Activated CD4-positive, alpha-beta T cell treated with anti-CD3 and anti-CD28 coated beads, Interleukin-2, amount 10 ng/mL, durations not matched to agents 7 days and 5 days (primary cell): ENCODE measurements at places on chromosomes 13 and 19. TPM values are rescaled to one million over a fixed set of nuclear protein-coding genes. Genes with fewer than 3 reads are reported as not detected.

The GIPC3 gene
- 0.57 TPM for total RNA-seq

The CPB2 gene
- not detected for total RNA-seq

The KCNC3 gene
- total RNA-seq: 4.1 TPM

The SLC10A2 gene
- total RNA-seq: not detected

DNA sequence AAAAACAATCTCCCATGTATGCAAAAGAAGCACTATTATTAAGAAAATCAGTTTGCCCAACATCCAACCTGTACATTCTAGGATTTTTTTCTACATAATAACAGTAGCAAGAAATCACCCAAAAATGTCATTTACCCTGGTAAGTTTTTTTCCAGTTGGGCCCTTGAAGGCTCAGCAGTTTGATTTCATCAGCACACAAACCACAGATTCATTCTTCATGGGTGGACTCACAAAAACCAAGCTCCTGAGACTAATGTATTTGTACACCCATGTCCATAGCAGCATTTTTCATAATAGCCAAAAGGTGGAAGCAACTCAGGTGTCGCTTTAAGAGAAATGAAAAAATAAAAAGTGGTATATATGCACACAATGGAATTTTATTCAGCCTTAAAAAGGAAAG is 210.1 kb downstream of the TBC1D4 start:
- H3K27ac ChIP-seq: no peak overlapping the region
- H3K27me3 ChIP-seq: peaks cover 2% of the 10 kb centered on the region
- no peaks in the 10 kb centered on the region for H3K36me3 ChIP-seq
- no peak for DNase-seq
- no peaks in the 10 kb centered on the region for H3K4me1 ChIP-seq

GRCh38 chr13:26606631-26607030 is 49.1 kb downstream of the WASF3 start:
- H3K4me3 ChIP-seq: no peak overlapping the region
- DNase-seq: no peak
- no peak overlapping the region for H3K27ac ChIP-seq
- H3K27me3 ChIP-seq: peaks cover 8% of the 10 kb centered on the region
- H3K4me1 ChIP-seq: peaks cover 8% of the 10 kb centered on the region

- no peak for DNase-seq
- H3K4me3 ChIP-seq: no peak overlapping the region
- H3K27me3 ChIP-seq: no peaks in the 10 kb centered on the region
- H3K4me1 ChIP-seq: peaks cover 32% of the 10 kb centered on the region
- peaks cover 27% of the 10 kb centered on the region for H3K36me3 ChIP-seq
Measured at GRCh38 chr19:42288881-42289555, 12.9 kb upstream of the PRR19 start.

DNA sequence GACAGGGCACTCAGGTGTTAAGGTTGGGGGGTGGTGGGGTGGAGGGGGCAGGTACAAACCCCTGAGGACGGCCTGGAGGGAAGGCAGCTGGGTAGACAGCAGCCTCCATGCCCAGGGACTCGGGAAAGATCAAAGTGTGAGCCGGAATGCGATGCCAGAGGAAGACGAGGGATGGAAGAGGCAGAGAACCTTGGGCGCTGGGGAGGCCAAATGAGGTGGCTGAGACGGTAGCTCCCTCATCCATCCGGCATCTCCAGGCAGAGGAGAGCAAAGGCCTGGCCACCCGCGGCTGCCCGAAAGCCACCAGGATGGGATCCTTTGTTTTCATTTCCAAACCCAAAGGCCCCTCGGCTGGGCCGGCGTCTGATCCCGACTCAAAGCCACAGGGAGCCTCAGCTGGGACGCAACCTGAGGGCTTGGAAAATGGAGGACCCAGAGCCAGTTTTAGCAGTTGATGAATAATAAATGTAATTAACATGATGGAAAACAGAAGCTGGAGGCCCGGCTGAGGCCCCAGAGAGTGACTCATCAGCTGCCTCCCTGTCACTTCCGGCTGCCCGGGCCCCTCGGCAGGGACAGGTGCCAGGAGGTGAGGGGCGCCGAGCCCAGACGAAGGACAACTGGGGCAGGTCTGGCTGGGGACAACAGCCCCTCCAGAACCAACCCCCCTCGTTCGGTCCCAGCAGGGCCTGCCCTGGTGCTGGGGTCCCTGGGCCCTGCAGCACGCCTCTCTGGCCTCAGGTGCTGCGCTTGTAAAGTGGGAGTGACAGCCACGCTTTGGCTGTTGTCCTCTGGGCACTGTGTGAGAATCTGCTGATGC is 61.6 kb downstream of the CEBPG start:
- DNase-seq: no peak
- peaks cover 6% of the 10 kb centered on the region for H3K4me1 ChIP-seq
- no peaks in the 10 kb centered on the region for H3K36me3 ChIP-seq

DNA sequence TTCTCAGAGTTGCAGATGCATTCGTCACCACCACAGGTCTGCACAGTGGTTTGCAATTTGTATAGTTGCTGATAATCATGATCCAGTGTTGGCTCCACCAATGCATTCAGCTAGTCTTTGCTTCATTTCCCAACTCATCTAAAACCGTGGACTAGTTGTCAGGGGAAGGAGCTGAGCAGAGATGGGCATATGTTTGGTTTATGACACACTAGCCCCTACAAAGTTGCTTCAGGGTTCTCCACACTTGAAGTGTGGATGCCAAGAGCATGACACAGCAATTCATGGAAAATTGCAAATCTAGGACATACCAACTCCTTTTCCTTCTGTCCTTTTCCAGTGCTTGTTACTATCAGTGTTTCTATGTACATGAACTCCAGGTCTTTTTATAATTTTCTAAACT is 168.0 kb downstream of the TNFSF13B start:
- no peaks in the 10 kb centered on the region for H3K36me3 ChIP-seq
- no peak overlapping the region for H3K27ac ChIP-seq
- no peaks in the 10 kb centered on the region for H3K4me1 ChIP-seq
- peaks cover 3% of the 10 kb centered on the region for H3K27me3 ChIP-seq

DNA sequence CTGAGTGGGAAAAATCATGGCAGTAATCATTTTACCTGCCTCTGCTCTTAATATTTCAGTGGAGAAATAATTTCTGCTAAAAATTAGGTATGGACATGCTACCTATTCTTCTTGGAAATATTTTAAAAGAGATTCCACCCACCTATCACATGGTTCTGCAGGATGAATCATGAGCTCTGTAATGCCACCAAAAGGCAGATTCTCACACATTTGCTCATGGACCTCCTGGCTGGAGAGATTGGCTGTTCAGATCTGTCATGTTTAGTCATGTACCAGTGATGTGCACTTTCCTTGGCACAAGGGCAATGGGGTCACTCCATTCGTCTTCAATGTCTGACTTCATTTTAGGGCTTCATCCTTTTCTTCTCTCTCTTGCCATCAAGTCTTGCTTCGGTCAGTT is 101.8 kb upstream of the MBNL2 start:
- no peaks in the 10 kb centered on the region for H3K36me3 ChIP-seq
- no peak overlapping the region for H3K27ac ChIP-seq
- no peak for DNase-seq
- H3K27me3 ChIP-seq: peaks cover 16% of the 10 kb centered on the region
- no peak overlapping the region for H3K4me3 ChIP-seq

- no peaks in the 10 kb centered on the region for H3K27me3 ChIP-seq
- H3K4me1 ChIP-seq: peaks cover 57% of the 10 kb centered on the region
- peak overlapping the region; percentile 88 for H3K4me3 ChIP-seq
Measured at GRCh38 chr19:1076951-1077350, 10.0 kb downstream of the ARHGAP45 start.
